Activated CD4-positive, alpha-beta T cell treated with anti-CD3 and anti-CD28 coated beads, Interleukin-2, amount 50 U/mL, for 1 hour (primary cell): ENCODE measurements at places on chromosomes 1 and 21.

GRCh38 chr1:234243521-234244260 is 129.6 kb upstream of the COA6 start:
- no peak for DNase-seq

GRCh38 chr1:169005776-169006175 is 100.7 kb upstream of the ATP1B1 start:
- DNase-seq = no peak

GRCh38 chr1:185534801-185535200 is 199.4 kb upstream of the HMCN1 start:
- DNase-seq = no peak

DNA sequence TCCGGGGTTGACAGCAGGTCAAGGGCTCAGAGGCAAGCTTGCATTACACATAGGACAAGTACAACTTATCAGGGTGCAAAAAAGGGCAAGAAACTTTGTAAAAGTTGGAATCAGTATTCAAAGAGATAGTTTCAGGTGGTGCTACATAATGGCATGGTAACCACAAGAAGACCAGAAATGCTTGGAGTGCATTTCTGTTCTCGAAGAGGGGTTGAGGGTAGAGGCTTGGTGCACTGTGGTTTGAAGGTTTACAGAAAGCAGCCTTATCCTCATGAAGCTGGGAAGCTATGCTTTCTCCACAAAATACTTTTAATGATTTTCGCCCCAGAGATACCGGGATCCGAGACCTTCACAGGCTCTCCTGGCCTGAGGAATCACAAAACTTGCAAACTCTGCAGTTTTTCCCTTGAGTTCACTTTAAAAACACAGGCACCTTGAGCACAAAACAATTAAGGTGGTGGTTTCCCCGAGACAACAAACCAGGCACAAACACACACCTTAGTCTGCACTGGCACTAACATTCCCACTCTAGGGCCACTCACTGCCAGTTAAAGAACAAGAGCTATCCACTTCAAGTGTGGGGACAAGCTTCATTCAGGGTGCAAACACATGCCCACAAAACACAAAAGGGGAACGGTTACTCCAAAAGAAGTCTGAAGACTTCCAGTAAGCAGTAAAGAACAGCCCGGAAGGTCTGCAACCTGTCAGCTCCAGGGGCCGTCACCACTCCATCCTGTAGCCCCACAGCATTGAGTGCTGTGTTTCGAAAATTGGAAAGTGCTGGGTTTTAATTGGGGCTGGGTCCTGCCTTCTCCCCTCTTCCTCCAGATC is 29.8 kb upstream of the NFIA start:
- no peak for DNase-seq

DNA sequence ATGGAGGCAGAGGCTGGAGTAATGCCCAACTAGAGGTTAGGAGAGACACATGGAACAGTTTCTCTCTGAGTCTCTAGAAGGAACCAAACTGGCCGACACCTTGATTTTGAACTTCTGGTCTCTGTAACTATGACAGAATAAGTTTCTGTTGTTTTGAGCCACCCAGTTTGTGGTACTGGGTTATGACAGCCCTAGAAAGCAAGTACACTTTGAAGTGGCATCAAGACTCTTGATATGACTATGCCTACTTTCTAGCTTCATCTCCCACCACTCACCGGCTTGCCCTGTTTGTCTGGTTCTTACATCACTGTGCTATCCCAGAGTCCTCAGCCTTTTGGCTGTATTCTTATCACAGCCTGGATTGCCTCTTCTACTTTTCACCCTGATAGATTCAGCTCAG is 230.3 kb upstream of the USP24 start:
- no peak for DNase-seq

DNA sequence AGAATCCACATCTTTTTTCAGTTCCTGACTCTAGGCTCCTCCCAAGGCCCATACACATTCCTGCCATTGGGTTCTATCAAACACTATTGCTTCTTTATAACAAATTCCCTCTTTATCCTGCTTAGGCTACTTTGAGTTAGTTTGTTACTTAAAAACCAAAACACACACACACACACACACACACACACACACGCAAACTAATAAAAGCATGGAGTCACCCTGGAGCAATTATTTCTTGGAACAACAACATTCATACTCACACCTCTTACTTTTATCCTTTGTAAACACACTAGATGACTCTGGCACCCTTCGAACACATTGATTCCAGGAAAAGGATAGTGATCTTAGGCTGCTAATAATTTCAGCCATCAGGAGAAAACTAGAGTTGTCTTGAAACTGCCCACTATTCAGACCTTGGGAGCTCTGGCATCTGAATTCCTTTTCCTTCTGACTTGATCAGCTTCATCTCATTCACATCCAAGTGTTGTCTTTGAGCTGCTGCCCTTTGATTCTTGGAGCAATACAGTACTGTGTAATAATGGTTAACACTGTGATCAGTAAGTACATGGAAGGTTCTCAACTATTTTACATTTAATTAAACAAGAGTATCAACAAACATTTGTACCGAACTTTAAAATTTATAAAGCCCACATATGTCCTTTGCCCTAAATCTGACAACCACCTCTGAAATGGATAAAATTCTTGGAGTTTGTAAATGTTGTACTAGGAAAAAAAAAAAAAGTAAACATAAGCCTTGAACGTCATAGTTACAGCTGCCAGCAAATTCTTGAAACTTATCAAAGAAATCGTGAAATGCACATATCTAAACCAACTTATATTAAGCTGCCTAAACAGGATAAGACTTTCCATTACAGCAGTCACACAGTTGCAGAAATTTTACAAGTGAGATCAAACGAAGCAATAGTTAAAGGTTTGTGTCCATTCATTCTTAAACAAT is 2.8 kb upstream of the SEC22B start:
- no peak for DNase-seq

GRCh38 chr1:237931581-237931980 is 40.9 kb upstream of the ZP4 start:
- no peak for DNase-seq

DNA sequence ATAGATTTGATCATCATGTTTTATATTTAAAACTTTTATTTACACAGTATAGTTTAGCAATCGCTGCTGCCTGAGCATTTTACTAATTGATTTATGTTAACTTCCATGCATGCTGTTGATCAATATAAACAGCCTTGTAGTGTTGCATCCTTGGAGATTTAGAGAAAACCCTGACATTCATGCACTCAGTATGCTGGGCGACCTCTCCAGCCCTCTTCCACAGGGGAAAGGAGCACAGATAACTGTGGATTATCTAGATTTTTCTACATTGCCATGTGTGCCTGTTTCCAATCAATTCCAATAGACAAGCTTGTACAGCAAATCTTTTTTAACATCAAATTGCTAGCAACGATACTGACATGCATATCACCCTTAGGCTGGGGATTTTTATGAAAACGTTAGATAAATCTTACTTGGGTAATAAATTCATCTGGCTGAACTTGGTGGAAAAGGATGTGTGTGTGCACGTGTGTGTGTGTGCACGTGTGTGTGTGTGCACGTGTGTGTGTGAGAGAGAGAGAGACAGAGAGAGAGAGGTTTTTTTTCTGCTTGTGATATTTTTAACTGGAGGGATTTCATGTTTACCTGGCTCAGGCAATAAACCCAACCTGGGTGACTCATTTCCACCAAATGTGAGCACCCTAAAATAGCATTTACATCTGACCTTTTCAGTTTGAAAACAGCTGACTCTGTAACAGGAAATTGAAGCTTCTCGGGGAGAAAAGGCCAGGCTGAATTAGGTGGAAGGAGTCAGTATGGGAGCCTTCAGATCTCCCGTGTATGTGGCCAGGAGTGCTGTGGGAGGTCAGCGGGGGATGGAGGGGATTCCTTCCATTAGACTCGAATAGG is 339.8 kb downstream of the PRDM2 start:
- DNase-seq = no peak

DNA sequence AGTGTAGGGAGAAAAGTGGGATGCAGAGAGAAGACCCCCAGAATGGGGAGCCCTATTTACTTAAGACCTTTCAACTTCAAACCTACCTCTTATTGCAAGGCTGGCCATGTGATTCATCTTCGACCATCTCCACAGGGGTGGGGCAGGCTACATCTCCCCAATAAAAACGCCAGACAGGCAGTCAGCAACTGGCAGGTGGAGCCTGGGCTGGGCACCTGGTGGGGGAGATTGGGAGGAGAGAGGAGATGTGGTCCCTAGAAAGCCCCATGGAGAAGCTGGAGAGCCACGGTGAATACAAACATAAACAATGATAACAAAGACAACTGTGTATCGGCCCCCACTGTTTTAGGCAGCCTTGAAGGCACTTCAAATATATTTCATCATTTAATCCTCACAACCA is 336.7 kb upstream of the PROX1 start:
- no peak for DNase-seq

GRCh38 chr1:178408871-178409270 is 87.9 kb downstream of the CLEC20A start:
- DNase-seq = no peak

DNA sequence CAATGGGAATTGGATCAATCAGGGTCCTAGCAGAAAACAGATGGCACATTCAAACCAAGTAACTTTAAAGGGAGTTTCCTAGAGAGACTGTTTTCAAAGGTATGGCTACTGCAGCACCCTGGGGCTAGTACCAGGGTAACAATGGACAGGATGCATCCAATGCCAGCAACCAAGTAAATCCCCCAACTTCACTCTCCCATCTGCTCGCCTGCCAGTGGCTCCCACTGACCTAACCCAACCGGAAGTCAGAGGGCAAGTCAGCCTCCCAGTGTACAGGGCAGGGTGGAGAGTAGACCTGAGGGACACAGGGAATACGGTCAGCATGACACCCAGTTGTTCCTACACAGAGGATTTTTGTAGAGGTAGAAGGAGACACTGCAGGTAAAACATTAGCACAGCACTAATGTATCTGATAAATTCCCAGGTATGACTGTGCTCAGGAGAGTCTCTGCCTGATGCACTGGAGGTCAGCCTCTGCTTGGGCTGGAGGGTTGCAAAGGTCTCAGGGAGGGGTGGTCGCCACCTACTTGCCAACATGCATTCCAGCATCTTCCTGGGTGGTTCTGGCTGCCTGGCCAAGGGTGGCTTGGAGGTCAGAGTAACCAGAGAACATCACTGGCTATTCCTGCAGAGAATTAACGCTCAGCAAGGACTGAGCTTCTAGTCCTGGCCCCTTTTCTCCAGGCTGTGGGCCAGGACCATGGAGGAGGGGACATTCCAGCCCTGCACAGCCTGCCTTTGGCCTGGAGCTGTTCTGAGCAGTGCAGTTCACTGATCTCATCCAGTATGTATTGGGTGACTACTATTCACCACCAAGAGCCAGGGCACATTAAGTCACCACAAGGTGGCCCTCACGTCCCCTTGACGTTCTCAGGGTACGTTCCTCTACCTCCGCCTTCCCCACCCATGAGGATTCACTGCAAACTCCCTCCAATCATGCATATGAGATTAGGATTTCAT is 5.1 kb upstream of the GJA4 start:
- no peak for DNase-seq

DNA sequence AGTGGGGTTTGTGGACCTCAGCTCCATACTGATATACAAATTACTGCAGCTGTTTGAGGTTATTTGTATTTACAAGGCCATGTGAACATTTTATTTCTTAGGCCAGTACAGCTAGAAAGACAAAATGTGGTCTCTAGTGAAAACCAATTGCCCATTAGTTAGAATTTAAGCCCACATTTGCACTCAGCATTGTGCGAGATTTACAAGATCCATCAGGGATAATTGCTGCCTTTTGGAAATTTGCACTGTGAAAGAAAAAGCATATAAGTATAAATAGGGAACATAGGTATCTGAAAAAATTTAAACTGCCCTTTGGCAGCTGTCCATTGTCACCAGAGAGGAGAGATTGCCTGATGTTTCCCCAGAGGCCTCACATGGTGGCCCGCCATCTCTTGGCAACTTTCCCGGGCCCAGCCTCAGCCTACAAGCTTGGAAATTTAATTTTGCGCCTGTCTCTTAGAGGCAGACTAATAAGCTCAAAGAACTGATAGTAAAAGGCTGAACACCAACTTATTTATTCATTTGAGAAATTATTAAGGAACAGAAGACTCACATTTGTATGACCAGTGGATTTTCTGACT is 120.7 kb downstream of the MAP3K21 start:
- no peak for DNase-seq

GRCh38 chr1:205933671-205934618 is 9.3 kb downstream of the SLC26A9 start:
- DNase-seq = no peak

DNA sequence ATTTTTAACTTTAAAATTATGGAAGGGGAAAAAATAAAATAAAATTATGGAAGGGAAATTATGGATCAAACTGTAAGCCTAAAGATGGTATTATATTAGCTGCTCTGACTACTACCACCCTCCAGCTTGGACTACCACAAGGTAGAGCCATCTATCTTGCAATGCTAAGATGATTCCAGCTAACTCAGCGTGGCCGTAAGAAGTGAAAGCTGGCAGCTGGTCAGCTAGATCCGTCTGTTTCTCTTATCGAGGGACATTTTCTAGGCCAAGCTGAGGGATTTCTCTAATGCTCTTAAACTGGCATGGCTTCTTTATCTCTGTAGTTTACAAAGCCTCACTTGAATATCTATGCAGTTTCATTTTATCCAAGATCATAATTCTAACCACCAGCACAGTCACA is 31.5 kb downstream of the LYST start:
- DNase-seq = no peak

GRCh38 chr1:84675106-84675505 is 15.2 kb downstream of the SSX2IP start:
- DNase-seq = no peak

- no peak for DNase-seq
Measured at GRCh38 chr1:53549781-53550180, 90.6 kb downstream of the DMRTB1 start.

GRCh38 chr1:65793359-65793732 is 651 bp downstream of the PDE4B start:
- DNase-seq = no peak

DNA sequence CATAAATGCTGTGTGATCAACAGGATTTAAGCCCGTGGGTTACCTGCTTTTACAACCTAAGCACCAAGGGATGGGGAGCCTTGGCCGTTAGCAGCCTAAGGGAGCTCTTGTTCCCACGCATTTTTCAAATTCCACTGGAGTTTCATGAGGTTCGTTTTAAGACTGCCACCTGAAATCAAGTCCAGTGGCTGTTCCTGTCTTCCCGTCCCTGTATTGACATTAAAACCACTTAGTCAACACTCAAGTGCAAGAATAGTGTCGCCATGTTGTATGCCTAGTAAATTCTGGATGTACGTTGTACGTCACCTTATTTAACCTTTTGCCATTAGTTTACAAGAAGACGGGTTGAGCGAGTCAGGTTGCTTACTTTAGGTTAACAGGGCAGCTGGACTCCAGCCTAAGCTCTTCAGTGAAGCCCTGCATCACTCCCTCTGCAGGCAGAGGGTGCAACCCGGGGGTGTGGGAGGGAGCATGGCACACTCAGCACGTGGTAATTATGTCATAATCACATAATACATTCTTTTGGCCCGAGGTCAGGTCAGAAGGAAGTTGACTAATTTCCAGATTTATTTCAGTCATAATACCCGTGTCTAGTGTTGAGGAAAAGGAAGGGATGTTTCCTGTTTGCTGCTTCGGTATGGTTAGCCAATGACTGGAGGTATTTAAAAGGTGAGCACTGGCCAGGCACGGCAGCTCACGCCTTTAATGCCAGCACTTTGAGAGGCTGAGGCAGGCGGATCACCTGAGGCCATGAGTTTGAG is 42.5 kb downstream of the CNST start:
- no peak for DNase-seq

GRCh38 chr1:165795894-165796293 is 27.2 kb upstream of the TMCO1 start:
- DNase-seq = no peak
